Neural progenitor cell (in vitro differentiated cells): ENCODE measurements at places on chromosomes 11 and 22.

DNA sequence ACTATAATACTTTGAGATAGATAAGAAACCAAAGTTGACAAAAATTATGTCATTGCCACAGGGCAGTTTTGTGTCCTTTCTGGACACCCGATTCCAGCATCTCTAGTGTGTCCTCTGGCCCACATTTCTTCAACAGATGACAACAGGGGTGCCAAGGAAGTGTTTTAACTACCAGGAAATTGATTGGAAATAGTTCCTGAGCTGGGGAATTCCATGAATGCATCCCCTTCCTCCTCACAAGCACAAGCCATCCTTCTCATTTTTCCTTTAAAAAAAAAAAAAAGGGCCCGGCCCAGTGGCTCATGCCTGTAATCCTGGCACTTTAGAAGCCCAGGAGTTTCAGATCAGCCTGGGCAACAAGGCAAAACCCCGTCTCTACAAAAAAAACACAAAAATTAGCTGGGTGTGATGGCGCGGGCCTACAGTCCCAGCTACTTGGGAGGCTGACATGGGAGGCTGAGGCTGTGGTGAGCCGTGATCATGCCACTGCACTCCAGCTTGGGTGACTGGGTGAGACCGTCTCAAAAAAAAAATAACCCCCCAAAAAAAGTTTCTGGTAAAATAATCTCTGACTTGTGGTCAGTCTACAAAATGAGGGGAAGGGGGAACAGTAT is 797 bp upstream of the B3GAT3 start:
- peak; percentile 28 for DNase-seq

GRCh38 chr11:34111722-34112270 is 6.4 kb downstream of the NAT10 start:
- no peak for DNase-seq

- DNase-seq: no peak
Observed at GRCh38 chr22:43919106-43919973, 4.3 kb upstream of the PNPLA3 start.

GRCh38 chr22:39362932-39363331 is 13.1 kb downstream of the SYNGR1 start:
- no peak for DNase-seq

GRCh38 chr11:11611381-11611780 is 10.4 kb downstream of the GALNT18 start:
- no peak for DNase-seq

- DNase-seq: peak; percentile 52
Observed at GRCh38 chr22:50305923-50306566, 1.4 kb downstream of the PLXNB2 start.

- no peak for DNase-seq
Observed at GRCh38 chr22:39745789-39746188, 147.8 kb downstream of the ENTHD1 start.

- DNase-seq: no peak
Observed at GRCh38 chr22:41429232-41429950, 17.2 kb downstream of the TOB2 start.

- no peak for DNase-seq
Observed at GRCh38 chr11:4183410-4184057, 88.9 kb downstream of the RRM1 start.

DNA sequence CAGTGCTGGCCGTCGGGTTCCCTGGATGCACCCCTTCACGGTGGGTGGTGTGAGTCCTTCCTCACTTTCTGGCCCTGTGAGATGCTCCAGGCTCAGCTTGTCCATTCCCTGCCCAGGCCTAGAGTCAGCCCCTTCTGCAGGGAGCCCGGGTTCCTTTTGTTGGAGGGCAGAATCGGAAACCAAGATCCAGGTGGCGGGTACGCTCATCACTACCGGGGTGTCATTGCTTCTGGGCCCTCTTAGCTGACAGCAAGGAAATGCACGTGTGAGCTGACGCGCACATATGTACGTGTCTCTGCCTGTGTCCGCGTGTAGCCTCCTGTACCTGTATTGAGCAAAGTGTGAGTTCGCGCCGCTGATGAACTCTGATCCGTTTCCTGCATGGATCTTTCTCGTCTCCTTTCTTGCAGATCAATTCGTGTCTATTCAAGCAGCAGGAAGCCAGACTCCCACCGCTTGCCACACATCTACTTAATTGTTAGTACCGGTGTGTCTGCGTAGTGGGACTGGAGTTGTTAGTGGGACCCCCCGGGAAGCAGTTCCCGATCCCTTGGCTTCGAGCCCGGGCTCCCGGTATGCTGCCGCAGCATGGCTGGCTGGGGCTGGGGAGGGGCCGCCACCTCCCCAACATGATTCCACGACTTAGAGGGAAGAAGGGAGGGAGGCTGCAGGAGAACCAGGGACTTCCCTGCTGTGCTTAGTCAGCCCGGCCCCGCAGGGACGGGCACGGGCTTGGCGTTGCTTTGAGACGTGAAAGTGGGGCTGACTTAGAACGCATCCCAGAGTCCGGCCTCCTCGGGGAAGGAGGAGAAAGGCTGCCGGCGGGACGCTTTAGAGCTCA is 35.9 kb upstream of the GRAMD4 start:
- DNase-seq: peak; percentile 59

DNA sequence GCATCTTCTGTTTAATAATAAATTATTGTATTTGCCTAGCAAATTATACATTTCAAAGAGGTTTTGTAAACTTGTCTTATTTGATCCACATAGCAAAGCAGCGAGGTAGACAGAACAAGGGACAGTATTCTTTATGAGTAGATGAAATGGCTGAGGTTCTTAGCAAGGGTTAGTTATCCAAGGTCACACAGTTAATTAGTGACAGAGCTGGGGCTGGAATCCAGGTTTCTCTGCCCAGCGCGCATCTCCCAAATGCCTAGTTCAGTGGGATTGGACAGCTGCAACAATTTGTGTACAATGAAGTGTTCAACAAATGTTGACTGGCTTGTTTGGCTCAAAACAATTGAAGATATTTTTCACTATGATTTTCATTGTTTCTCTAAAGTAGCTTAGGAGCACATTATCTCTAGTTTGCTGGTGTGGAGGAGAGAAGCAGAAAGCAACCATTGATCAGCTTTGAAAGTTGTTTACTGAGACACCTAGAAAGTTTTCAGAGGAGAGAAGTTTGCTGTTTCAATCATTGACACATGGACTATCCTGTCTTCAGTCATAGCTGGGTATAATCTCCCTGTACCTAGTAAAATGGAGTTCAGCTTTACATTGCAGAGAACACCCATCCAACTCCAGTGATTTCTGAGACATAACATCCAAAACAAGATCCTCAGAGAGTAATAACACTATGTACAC is 270.6 kb downstream of the FAT3 start:
- DNase-seq: no peak

DNA sequence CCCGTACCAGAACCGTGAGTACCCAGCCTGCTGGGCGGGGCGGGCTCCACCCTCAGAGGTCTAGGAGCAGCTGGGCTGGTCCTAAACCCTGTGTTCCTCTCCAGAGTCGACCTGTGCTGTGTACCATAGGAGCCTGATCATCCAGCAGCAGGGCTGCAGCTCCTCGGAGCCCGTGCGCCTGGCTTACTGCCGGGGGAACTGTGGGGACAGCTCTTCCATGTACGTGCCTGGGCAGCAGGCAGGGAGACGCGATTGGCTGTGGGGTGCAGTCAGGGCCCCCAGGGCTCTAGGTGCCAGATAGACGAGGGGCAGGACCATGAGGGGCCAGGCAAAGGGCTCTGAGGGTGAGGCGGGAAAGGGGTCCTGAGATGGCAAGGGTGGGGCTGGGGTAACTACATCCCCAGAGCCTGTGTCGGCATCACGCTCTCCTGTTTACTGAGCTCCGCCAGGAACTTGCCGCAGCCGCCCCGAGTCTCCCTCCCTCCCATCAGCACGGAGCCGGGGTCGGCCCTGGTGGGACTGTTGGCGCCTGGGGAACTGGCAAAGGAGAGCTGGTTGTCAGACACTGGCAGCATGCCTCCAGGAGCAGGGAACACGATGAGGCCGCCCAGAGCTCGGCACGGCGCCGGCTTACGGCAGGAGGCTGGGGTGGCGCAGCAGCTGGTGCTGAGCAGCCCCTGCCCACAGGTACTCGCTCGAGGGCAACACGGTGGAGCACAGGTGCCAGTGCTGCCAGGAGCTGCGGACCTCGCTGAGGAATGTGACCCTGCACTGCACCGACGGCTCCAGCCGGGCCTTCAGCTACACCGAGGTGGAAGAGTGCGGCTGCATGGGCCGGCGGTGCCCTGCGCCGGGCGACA is 22.9 kb upstream of the MUC5B start:
- no peak for DNase-seq

DNA sequence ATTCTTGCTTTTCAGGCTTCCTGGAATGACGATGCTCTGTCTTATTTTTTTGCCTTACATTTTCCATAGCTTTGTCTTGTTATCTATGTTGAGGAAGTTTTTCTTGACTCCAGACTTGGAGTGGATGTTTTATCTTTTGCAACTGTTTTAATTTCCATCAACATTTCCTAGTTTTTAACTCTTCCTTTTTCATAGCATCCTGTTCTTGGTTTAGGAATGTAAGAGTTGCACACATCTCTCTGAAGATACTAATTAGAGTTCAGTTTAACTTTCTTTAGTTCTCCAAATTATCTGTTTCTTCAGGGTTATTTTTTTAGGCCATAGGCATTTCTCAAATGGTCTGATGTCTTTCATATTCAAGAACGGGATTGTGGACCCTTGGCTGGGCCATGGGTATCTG is 10.4 kb downstream of the CLDN5 start:
- DNase-seq: no peak

- DNase-seq: no peak
Observed at GRCh38 chr22:24162436-24162835, 18.9 kb upstream of the SUSD2 start.

DNA sequence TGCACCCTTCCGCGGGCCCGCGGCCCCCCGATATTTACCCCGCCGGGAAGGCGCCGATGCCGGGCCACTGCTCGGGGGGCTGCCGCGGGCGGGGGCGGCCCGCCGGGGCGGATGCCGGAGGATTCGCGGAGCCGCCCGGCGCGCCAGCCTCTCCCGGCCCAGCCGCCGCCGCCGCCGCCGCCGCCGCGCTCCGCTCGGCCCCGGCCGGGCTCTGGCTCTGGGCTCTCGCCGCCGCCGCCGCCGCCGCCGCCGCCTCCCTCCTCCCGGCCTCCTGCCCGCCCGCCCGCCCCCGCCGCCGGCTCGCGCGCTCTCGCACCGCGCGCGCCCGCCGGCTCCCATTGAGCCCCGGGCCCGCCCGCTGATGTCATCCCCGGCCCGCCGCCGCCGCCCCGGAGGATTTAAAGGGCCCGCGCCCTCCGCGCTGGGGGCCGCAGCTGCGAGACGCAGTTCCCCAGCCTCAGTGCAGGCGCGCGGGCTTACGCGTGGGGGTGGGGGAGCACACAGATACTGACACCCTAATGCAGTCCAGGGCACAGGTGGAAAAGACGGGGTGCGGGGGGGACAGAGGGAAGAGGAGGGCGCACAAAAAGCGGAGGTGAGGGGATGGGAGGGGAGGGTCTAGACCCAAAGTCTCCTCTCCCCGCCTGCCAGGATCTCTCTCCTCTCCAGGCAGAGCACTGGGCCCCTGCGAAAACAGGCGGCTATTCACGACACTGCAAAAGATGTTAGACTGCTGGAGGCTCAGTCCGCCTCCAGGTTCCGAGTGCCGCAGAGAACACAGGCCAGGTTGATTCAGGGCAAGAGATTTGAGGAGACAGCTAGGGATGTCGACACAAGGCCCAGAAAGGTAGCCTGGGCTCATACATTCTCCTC is at the start of gene CSNK1E:
Gene CSNK1E (minus strand): TSS at position 312 of the 873 bp plus-strand sequence. CDS start 3,276 bp downstream, outside the sequence.
- peak; percentile 92 for DNase-seq

- DNase-seq: no peak
Observed at GRCh38 chr11:70854201-70854600, 398.2 kb downstream of the SHANK2 start.
